ENCODE measurements at places on chromosomes 16 and 17.

- ATAC-seq, result no peak
Measured at GRCh38 chr17:82560802-82561428, 41.4 kb downstream of the FOXK2 start.

GRCh38 chr17:72452286-72453173 lies 331.7 kb downstream of the SOX9 start:
- ATAC-seq, result no peak

DNA sequence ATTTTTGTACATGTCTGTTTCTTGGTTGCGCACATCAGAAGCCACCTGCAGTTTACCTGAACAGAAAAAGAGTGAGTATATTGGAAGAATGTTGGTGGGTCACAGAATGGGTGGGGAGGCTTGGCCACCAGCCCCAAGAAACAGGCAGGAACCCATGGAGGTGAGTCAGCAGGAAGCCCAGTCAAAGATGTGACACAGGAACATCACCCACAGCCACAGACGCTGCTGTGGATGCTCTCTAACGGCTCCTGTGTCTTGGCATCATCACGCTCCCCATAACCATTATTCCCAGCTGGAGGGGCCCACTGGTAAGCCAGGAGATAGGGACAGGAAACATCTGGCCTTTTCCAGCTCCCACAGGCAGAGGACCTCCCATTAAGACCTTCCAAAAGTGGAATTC lies 94.0 kb upstream of the WSB1 start:
- ATAC-seq, result no peak

DNA sequence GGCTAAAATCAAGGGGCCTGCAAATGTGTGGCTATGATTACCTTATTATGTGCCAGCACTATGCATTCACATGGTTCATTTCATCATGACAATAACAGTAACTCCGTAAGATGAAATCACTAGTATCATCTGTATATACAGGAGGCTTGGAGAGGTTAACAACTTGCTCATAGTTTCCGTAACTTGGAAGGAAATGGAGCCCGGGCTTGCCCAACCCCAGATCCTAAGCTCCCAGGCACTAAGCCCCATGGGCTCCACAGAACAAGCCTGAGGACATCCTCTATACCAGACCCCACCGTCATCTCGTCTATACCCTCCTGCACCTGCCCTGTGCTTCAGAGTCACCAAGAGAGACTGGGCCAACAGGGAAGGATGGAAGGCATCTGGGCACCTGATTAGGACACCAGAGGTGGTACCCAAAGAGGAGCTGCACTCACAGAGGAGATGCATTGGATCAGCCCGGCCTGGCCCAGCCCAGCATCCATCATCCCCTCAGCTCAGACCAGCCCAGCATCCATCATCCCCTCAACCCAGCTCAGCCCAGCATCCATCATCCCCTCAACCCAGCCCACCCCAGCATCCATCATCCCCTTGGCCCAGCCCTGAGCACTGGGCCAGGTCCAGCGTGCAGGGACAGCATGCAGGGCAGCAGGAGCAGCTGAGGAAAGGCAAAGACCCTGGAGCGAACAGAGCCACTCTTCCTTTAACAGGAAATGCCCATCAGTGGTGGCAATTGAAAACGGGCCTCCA lies 28.5 kb downstream of the NSMCE1 start:
- ATAC-seq, result no peak

- no peak for ATAC-seq
Measured at GRCh38 chr16:59848296-59848695, 1114.2 kb upstream of the GOT2 start.

- no peak for ATAC-seq
Measured at GRCh38 chr17:10633738-10634379, 23.2 kb downstream of the MYH3 start.

DNA sequence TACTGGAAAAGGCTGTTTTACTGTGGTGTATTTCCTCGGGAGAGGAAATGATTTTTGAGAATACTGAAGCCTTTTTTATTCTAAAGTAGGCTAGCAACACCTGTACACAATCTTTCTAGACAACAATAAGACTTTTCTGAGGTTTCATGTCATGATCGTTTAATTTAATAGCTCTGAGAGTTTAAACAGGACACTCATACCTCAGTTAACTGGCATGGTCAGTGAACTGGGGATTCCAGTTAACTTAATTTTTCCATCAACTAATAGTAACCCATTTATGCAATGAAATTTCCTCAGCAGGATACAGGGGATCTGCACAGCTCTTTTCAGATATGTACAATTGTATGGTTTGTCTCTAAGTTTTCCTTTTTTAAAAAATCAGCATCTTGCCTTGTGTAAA lies 262.6 kb downstream of the NTN1 start:
- no peak for ATAC-seq

DNA sequence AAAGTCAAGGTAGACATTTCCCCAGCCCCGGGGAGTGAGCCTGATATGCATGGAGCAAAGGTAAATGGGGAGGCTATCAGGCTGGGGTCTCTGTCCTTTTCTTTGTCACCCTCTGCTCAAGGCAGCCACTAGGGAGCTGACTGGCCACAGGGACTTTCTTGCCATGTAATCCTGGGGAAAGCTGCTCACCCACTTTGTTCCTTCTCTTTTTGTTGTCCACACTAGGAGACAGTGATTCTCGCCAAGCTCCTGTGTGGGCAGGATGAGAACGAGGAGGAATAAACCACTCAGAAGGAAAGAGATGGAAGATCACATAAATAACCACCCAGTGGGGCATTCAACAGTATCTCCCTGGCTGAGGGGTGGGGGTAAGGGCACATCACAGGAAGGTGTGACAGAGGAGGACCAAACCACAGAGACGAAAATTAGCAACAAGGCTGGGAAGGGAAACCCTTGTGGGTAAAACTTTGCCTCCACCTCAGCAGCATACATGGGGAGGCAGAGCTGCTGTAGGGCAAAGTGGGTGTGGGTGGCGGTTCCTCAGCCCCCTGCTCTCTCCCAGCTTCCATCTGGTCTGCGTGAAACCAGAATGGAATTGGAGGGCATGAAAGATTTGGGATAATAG lies 26.2 kb upstream of the CCL1 start:
- ATAC-seq, result no peak

- no peak for ATAC-seq
Measured at GRCh38 chr17:57370037-57370581, 113.8 kb downstream of the MSI2 start.

DNA sequence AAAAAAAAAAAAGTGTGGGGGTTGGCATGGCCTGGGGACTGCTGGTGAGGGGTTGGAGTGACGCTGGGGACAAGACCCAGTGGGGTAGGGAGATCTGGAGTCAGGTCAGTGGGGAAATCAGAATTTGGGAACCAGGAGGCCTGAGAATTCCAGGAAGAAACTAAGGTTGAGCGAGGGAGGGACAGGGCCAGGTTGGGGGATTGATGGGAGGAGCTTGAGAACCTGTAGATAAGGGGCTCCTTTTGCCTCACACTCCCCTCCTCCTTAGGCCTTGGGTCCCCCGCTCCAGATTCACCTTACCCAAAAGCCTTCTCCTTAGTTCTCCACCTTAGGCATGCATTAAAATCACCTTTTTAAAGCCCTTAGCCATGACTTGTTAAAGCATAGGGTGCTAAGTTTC lies 8.3 kb upstream of the PYDC1 start:
- ATAC-seq, result no peak

DNA sequence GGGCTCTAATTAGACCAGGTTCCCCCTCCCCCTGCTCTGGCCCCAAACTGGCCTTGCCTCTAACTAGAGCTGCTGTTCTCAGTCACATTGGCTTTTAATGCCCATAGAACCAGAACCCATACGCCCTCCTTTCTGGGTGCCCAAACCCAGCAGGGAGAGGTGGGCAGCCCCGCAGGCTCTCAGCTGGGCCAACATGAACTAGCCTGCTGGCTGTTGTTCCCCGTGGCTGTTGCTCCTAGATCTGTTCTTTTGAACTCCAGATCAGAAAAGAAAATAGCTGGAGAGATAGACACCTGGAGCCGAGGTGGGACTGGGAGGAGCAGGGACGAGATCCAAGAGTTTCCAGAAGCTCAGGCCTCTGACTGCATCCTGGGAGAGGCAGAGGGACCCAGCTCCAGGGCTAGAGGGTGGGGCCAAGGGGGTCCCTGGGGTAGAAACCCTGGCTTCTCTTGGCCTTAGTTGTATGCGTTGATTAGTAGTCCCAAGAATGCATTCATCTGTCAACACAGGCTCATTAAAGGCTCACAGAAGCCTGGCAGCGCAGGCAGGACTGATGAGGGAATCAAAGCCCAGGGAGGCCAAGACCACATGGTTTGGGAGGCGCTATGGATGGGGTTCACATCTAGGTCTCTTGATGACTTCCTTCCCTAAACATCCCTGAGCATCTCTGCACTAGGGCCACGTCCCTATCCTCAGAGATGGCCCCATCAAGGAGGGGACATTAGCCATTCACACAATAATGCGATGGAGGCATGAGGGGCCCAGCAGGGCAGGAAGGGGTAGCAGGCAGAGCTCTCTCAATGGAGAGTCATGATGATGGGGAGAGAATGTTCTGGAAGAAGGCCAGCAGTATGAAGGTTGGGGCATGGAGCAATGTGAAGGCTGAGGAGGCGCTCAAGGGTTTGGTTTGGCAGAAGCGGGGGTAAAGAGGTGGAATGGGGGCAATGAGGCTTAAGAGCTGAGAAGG lies 1.3 kb upstream of the CPSF4L start:
- no peak for ATAC-seq

DNA sequence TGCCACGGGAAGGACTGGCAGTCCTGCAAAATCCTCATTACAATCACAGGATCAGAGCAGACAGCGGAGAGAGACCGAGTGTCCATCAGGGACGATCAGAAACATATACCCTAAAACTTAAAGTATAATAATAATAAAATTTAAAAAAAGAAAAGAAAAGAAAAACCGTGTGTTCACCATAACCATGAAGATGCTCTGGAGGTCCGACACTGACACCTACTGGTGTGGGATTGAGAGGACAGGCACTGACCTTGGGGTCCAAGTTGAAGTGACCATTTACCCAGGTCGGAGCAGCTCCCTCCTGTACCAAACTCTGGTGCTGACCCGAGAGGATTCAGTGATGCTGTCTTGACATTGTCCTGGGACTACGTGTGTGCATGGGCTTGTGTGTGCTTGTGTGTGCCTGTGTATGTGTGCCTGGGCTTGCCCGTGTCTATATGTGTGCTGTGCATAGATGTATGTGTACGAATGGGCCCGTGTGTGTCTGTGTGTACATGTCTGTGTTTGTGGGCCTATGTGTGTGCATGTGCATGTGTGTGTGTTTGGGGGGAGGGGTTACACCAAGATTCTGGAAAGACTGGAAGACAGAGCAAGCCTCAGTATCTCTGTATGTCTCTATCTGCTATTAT lies 10.0 kb upstream of the CD300LD start:
- no peak for ATAC-seq

- no peak for ATAC-seq
Measured at GRCh38 chr17:62017496-62017895, 47.6 kb downstream of the MED13 start.

DNA sequence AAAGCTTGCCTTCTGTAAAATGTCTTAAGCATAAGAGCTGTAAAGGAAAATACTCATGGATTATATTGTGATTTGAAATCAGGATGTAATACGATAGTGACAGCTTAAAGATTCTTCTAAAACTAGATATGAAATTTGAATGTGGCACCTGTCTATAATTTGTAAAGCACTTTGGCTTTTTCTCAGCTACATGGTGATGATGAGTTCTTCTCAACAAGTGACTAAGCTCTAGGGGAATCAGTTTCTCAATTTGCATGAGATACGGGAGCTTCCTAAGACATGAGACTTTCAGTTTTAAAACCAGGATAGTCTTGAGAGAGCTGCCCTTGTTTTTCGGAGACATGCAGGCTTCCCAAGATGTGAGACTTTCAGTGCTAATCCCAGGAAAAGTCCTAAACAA lies 439.2 kb downstream of the CDH13 start:
- ATAC-seq, result no peak

DNA sequence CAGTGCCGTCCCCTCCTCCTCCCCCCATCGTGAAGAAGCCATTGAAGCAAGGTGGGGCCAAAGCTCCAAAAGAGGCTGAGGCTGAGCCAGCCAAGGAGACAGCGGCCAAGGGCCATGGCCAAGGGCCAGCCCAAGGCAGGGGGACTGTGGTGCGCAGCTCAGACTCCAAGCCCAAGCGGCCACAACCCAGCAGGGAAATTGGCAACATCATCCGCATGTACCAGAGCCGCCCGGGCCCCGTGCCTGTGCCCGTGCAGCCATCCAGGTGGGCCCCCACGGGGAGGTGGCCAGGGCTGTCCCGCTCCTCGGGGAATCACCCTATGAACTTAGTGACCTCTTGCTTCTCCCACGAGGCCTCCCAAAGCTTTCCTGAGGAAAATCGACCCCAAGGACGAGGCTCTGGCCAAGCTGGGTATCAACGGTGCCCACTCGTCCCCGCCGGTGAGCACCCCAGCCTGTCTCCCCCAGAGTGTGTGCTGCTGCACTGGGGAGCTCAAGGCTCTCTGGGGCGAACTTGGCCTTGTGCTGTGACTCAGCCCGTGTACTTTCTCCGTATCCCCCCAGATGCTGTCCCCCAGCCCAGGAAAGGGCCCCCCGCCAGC lies 16.6 kb upstream of the SMIM5 start:
- no peak for ATAC-seq

DNA sequence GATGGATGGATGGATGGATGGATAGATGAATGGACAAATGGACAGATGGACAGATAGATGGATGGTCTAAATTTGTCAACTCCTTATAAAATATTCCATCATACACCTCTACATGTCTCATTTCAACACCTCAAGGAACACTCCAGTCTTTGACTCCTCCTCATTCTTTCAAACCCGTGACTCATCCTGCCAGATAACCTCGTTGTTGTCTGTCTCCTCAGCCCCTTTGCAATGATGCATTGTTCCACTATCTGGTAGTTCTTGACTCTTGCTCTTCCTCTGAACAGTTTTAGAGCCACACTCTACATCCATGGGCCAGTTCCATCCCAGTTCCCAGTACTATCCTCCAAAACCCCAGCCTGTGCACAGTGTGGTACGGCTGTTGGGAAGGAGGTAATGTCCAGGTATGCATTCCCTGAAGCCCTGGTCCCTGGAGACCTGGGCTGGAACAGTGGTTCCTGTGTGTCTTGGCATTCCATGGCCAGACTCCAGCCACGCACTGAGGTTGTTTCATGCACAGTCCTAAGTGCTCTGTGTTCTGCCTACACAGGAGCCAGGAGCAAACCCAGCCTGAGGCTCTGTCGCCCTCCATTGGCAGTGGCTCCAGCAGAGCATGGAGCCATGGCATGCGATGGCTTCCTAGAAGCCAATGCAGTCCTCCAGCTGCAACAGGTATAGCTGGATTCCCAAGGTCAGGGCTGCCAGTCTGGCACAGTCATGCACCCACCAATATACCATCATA lies 105.7 kb downstream of the C17orf67 start:
- ATAC-seq, result no peak

DNA sequence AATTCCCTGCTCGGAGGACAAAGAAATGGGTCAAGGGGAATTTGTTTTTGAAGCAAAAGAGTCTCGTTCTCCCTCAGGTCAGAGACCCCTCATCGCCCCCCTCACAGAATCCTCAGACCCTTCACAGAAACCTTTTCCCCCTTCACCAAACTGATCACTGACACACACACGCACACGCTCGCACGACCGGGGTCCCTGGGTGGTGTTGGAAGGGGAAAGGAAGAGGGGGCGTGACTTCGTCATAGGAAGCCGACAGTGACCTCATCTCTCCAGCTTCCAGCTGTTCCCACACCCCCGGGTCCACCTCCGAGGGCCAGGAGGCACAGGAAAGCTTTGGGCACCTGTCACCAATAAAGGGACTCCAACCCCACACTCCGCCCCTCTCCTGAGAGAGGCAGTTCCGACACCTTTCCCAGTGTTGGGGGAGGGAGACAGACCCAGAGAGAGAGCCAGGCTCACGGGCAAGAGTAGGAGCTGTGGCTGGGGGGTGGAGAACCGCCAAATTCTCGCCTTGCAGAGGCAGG lies 1.2 kb downstream of the ASGR1 start:
- no peak for ATAC-seq

GRCh38 chr16:50213939-50214519 lies 52.3 kb upstream of the ADCY7 start:
- no peak for ATAC-seq

GRCh38 chr17:65886315-65887245 lies 305.4 kb downstream of the CEP112 start:
- no peak for ATAC-seq

Data from gastroesophageal sphincter (tissue), 4 donors.